ENCODE measurements at places on chromosomes 4 and X.

GRCh38 chr4:54096295-54096962 is 3.5 kb upstream of the GSX2 start:
- no peak for DNase-seq

DNA sequence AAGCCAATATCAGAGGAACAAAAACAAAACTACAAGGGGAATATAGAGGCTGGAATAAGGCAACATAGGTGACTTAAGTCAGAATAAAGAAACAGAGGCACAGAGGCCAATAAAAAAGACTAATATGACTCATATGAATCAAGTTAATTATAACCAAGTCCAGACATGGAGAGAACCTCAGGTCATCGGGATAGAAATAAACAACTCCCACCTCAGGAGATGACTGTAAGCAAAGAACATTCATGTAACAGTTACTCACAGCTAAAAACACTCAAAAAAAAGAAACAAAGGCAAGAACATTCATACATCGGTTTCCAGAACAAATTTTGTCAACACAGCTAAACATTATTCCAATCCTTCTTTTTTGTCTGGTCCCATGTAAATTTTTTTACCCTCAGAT is 60.3 kb upstream of the RXFP1 start:
- DNase-seq: no peak

- peak; percentile 18 for DNase-seq
Measured at GRCh38 chr4:37389967-37390580, 145.5 kb downstream of the NWD2 start.

GRCh38 chr4:186765673-186766546 is 42.3 kb upstream of the FAT1 start:
- DNase-seq: no peak

DNA sequence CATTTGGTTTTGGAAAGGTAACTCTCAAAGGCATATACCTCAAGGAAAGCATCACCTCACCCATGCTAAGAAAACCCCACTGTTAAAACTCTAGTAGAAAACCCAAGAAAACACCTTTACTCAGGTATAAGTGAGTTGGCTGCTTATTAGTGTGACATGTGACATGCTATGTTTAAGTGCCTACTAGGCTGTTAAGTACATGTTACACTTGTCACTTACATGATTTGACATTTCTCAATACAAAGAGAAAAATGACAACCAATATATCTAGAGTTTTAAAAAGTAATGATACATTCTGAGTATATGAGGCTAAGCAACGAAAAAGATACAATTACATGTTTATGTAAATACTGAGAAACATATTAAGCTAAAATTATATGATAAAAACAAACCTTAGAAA is 1548.3 kb upstream of the TENM3 start:
- no peak for DNase-seq

DNA sequence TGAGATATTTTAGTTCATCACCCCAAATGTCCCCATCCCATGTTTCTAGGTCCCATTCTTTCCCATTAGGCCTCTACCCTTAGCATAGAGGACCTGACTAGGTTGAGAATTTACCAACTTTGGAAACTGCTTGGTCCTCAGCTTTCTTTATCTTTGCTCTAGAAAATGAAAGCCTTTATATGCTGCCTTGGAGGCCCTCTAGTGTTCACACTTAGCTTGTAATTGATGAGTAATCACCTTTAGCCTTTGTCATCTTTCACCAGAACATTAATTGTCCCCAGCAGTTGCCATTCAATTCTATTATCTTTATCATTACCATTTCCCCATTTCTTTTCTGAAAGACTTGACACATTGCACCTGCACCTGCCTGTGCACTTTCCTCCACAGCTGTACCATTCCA is 589.2 kb upstream of the NR3C2 start:
- no peak for DNase-seq

DNA sequence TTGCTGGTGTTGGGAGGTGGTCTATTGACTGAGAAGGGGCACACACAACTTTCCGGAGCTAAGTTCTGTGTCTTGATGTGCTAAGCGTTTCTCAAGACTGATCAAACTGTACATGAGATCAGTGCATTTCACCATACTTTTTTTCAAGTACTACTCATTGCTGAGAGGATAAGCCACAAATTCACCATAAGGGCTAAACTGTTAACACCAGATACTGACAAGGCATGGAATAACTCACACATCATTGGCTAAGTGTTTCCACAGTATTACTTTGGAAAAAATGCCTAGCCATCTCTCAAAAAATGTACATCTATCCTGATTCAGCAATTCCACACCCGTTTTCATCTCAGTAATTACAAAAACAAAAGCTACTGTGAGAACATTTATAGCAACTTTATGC is 13.0 kb downstream of the RBMX start:
- DNase-seq: no peak

- DNase-seq: no peak
Measured at GRCh38 chrX:45907786-45908185, 637.4 kb downstream of the ZNF674 start.

DNA sequence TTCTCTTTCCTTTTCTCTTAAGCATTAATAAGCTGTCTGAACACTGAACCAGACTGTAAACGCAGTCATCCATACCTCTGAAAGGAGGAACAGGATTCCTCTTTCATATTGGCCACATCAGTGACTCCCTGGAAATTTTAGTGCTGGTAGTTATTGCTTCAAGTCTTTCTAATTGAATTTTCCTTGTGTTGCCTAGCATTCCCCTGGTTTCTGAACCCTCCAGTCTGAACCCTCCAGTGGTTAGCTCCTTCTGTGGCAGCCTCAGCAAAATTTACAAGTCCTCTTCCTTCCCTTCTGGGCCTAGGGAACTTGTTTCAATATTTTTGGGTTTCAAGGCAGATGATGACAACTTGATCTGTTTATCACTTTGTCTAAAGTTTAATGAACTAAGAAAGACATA is 7.9 kb downstream of the SPARCL1 start:
- DNase-seq: no peak

GRCh38 chrX:17679820-17680219 is 57.5 kb upstream of the SCML1 start:
- no peak for DNase-seq

- DNase-seq: no peak
Measured at GRCh38 chr4:42480717-42481116, 83.4 kb downstream of the SHISA3 start.

DNA sequence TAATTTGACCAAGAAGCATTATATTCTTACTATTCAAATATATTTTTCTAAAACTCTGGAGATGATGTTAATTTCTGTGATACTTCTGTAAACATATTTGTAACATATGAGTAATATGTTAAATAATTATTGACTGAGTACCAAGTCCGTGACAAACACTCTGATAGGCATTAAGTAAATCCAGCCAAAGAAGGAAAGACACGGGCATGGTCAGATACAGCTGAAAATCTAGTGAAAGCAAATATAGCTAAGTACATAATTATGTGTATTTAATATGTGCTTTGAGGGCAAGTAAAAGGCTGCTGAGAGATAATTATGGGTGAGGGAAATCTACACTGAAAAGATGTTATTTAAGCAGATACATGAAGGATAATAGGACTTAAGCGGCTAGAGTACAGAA is 1263.6 kb upstream of the ADGRL3 start:
- peak; percentile 20 for DNase-seq

- no peak for DNase-seq
Measured at GRCh38 chrX:106954041-106954440, 33.8 kb downstream of the CLDN2 start.

- DNase-seq: no peak
Measured at GRCh38 chrX:54758114-54759055, 39.7 kb downstream of the ITIH6 start.

DNA sequence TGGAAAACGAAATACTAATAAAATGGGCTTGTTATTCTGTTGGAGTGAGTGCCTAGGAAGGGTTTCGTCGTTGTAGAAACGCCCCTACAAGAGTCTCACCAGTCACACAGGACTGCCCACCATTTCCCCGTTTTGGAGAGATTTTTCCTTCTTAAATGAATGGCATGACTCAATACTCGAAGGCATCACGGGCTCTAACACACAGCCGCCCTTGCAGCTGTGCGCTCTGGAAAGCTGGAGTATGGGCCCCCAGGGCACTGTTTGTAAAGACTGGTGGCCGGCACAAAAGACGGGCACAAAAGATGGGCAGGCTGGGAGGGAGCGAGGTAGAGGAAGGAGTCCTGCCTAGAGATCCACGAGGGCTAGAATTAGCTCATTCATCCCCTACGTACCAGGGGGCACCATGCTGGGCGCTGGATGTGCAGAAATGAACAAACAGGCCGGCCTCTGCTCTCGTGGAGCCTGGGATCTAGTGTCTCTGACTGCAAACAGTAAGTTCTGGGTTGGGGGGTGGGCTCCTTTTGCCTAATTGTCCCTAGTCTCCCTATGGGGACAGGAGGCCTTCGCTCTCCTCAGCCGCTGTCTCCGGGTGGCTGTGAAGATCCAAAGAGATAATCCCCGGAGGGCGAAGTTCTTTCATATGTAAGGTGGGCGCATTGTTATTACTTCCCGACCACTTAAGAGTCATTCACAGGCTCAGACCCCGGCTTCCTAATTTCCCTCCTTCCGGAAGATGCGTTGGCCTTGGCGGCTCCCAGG is 1.0 kb upstream of the SFRP2 start:
- DNase-seq: no peak

GRCh38 chrX:65658229-65658628 is 9.2 kb upstream of the MSN start:
- no peak for DNase-seq

DNA sequence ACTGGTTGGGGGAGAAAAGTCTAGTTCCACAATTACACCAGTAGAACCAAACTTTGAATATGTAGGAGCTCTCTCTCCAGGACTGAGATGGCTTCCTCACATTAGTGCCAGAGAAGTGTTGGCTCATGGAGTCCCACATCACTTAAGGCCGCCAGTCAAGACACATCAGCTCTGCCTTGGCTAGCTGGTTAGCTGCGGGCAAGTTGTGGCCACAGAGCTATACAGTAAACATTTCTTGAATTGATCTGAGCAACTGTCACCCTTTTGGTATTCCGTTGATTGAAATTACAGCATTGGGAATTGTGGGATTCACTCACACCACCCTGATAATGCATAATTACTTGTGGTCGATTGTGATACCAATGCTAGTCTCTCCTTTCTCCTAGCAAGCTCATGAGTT is 76.2 kb downstream of the LNX1 start:
- DNase-seq: no peak

DNA sequence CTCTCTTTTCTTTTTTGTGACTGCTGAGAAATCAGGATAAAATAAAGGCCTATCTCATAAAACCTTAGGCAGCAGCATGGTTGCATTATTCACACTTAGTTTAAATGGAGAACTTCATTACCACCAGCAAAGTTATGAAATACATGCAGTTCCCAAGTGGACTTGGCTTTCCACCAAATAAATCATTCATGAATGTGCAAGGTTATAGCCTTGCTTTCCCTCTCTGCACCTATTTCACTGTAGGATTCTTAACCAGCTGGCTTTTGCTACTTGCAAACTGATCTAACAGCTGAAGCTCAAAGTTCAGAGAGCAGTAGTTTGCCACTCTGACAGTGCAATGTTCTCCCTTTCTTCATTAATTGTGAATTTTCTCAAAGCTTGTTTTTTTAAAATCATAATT is 140.1 kb upstream of the SMIM31 start:
- no peak for DNase-seq

DNA sequence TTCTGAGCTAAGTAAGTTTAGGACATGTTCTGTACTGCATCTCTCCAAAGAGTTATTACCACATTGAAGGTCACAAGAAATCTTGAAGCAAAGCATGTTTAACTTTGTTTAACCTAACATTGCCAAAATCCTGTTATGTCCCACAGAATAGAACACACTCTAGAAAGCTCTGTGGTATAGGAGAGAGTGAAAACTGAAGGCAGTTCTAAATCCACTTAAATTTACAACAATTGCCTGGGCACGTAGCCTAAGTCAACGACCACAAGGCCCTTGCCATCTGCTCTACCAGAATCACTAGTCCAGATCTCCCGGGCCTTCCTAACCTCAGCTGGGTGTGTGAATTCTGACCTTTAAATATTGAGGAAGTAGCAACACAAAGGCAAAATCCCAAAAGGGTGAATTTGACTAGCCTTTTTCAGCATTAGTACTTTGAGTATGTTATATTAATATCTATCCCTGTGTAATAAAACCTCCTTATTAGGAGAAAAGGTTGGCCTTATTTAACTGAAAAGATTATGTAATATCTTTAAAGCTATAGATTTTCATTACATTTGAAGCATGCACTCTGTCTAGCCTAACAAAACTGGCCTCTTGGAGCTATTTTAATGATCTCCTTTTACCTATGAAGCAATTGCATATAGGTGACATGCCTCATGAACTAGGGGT is 4.5 kb upstream of the MAML3 start:
- peak; percentile 50 for DNase-seq

DNA sequence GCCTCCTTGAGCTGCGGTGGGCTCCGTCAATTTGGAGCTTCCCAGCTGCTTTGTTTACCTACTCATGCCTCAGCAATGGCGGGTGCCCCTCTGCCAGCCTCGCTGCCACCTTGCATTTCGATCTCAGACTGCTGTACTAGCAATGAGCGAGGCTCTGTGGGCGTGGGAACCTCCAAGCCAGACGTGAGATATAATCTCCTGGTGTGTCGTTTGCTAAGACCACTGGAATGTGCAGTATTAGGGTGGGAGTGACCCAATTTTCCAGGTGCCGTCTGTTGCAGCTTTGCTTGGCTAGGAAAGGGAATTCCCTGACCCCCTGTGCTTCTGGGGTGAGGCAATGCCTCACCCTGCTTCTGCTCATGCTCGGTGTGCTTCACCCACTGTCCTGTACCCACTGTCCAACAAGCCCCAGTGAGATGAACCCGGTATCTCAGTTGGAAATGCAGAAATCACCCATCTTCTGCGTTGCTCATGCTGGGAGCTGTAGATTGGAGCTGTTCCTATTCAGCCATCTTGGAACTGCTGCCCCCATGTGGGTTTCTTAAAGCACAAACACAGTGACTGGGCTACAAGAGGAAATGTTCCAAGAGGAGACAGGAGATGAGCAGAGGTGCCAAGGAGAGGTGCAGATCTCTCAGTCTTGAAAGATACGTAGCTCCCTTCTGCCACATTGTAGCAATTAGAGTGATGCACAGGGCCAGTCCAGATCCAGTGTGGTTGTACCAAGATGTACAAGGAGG is 193.0 kb upstream of the IGFBP7 start:
- no peak for DNase-seq

DNA sequence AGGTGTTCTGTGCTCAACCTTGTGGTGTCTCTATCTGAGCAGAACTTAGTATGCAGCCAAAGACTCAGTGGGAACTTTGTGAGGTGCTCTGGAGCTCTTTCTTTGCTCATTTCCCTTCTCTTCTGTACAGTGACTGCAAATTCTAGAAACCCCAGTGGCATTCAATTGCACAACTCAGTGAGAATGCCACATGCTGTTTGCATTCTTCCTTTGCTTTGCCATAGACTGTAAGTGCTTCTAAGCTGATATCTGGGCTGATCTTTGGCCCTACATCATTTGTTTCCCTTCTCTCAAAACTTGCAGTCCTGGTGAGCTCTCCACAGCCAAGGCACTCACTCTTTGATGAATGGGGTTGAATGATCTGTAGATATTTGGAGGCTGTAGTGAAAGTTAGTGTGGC is 7.0 kb downstream of the PNMA3 start:
- DNase-seq: no peak

Measured in NCI-H1105 (cell line).